Endothelial cell of umbilical vein (primary cell): ENCODE measurements at places on chromosomes 11 and 22.

- DNase-seq: no peak
These were observed 181.9 kb downstream of the MYO18B start for GRCh38 chr22:25923914-25924313.

GRCh38 chr22:48342732-48343131, 1484.9 kb downstream of the BRD1 start:
- no peak for DNase-seq

DNA sequence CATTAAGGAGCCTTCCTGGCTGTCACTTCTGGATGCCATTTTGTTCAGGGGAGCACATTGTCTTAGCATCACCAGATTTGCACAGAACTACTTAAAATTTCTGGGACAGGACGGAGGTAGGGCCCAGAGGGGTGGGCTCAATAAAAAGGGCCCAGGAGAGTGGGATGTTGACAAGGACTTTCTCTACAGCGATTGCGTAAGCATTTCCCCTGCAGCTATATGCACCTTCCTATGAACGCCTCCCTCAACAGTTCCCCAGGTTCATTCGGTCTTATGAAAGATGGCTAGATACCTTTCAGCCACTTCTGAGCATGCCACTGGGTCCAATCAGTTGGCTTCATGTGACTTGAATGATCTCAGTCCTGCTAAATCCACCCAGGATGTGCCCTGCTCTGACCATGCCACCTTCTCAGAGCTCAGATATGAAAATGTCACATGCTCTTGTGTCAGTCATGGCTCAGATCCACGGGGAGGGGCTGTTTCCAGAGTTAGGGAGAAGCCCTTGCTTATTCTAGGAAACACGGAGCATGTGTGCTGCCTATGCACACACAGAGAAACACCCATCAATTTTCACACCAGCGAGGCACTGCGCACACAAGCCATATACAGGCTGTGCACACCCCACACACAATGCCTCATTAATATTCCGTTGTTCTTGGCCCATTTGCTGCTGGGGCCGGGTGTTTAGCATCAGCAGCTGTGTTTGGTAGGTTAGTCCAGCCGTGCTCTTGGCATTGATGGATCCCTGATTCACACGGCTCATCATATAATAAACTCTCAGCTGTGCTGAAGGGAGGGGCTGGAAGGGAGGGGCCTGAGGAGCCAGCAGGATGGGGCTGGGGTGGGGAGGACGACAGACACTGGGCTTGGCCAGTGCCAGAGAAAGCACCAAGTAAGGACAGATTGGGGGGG, 52.5 kb upstream of the NNMT start:
- DNase-seq: no peak

DNA sequence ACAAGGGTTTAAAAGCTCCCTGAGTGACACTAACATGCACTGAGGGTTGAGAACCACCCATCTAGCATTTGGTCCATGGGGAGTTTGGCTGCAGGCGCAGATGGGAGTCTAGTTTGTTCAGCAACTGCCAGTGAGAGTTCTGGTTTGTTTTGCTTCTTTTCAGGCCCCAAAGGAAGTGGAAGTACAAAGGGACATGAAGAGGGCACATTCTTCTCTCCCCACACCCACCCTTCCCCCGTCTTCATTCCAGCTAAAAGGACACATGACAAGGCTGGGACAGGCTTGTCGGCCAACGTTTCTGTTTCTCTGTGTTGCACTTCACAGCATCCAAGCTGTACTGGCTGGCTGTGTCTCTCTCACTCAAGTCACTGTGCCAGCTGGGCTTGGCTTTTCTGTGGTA, 8.2 kb upstream of the ENDOD1 start:
- peak; percentile 51 for DNase-seq

- no peak for DNase-seq
These were observed 77.6 kb downstream of the PACSIN2 start for GRCh38 chr22:42937164-42937843.

GRCh38 chr22:40216041-40216756, 38.5 kb downstream of the TNRC6B start:
- no peak for DNase-seq

DNA sequence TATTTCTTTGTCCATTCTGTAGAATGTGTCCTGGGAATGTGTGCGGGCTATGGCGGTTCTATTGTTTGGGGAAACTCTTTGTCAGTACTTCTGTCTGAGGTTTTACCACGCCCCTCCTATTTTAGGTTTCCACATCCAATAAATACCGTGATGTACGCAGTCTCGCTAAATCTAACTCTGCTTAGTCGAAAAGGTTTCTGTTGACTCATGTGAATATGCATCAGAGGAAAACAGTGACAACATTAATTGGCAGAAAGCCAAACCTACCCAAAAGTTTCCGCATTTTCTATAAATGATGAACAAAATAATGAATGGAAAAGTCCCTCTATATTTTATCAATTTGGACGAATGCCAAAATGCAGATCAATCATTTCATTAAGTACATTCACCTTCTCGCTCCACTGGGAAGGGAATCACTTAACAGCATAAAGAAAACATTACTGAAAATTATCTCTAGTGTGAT, 143.4 kb downstream of the MAML2 start:
- peak; percentile 45 for DNase-seq

GRCh38 chr11:95760941-95761340, 28.6 kb downstream of the FAM76B start:
- DNase-seq: no peak

GRCh38 chr22:19722982-19723231, 432 bp upstream of the GP1BB start:
- no peak for DNase-seq

DNA sequence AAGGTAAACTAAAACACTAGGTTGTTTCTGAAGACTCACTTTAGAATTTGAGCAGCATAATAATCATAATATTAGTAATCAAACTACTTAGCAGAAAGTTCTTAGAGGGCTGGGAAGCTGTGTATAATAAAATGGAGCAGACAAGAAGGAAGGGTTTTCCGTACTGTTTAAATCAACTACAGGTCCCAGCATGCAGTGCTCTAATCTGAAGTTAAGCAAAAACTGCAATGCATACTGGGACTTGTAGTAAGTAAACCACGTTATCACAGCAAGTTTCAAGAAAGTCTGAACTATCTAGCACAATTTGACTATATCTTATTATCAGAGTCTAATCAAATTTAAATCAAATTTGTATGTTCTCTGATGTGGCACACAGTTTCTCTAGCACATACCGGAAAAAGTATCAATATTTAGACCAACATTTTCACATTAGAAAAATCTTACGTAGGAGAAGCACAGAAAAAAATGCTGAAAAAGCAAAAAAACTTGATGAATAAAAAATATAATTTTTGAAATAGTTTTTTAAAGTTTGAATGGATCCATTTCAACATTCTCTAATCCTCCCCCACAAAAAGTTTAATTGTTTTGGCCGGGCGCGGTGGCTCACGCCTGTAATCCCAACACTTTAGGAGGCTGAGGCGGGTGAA, 8.2 kb downstream of the PHF21A start:
- DNase-seq: peak; percentile 58

DNA sequence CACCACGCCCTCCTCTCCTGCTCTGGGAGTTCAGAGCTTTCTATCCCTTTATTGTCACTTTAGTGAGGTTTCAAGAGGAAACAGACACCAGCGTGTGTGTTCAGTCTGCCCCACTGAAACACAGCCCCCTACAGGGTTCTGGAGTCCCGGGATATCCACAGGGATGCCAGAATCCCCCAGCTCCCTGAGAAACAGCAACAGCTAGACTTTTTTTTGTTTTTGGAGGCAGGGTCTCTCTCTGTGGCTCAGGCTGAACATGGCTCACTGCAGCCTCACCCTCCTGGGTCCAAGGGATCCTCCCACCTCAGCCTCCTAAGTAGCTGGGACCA, 10.4 kb downstream of the SULT4A1 start:
- DNase-seq: no peak

DNA sequence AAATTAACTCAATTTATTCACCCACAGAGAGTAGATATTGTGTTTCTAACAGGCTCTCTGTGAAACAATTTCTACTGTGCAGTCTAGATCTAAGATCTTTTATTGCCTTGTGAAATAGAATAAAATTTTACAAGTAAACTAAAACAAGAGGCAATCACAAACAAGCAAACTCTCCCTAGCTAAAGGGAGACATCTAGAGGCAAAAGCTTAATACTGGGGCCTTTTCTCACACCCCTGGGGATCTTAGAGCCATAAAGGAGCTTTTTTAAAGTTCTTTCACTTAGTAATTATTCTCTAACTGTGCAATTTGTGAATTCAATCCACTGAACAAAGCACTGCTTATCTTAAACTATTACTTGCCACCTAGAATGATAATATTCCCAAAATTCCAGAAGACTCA, 19.7 kb downstream of the ALG9 start:
- DNase-seq: peak; percentile 18

DNA sequence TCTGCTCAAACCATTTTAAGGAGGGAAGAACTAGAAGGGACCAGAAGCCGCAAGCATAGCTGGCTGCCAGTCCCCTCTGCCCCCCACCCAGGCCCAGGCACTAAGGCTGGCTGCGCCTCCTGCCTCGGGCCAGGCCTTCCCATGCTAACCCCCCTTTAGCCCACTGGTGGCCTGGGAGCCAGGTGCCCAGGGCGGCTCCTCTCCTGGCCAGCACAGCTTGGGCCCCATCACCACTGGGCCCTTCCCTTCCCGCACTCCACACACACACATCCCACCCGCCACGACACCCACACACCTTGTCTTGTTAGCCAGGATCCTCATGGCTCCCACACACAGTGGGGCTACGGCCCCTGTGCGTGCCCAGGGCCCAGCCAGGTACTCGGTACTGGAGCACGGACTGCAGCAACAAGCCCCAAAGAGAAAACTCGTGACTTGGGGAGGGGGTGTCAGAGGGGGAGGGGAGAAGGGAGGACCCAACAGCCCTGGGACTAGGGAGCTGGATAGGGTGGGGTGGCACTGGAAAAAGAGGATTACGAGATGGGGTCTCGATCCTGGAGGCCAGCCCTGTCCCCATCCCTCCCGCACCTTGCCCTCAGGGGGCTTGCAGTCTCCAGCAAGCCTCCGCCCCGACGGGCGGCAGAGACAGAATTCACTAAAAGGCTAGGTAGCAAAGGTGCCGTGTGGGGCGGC, 16.0 kb downstream of the BCL9L start:
- DNase-seq: no peak

DNA sequence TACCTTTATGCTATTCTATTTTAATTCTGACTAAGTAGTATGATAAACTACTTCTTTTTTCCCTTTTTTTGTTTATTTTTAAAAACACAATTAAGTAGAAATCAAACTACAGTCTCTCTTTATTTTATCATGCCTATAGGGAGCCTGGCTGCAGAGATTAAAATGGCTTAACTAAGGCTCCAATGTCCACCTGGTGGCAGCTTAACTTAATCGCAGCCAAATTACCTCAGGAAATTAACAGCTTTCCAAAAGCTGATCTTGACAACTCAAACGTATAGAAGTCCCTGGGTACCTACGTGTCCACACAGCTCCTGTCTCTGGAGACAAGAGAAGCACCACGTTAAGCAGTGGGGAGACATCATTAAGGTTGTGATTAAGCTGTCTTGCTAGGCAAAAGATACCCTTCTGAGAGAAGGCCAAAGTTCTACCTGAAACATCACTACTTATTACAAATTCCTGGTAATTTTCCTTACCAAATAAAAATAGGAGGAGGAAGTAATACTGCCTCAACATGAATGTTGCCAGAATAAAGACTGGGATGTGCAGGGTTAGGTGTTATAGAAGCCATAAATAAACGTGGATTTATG, 63.2 kb upstream of the SNX19 start:
- DNase-seq: peak; percentile 20

- DNase-seq: no peak
These were observed 78.9 kb downstream of the PDE2A start for GRCh38 chr11:72595292-72595684.

DNA sequence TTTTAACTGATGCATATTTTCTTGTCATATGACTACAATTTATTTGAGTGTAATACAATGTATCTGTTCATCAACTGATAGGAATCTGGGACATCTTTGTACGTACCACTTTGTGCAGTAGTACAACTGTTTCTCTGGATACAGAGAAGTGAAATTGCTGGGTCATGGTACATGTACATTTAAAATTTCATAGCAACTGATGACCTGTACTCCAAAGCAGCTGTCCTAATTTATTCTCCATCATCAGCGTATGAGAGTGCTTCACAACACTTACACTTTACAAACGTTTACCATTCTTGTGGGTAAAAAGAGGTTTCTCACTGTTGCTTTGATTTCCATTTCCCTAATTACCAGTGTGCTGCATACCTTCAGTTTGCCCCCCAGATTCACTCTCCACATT, 552.8 kb upstream of the CADM1 start:
- DNase-seq: no peak

DNA sequence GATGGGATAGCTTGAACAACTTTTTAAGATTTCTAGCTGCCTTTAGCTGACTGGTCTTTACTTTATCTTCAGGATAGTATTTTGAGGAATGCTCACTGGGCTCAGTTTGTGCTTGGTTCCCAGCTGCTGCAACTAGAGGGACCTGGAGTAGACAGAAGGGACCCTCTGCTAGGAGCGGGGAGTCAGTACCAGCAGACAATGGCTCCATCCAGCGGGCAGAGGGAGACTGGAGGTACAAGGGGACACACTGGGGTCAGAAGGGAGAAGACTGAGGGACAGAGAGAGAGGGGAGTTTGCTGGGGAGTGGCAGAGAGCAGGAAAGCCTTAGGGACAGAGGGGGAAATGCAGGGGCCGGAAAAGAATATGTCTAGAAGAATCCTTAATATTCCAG, 22.0 kb upstream of the ACER3 start:
- peak; percentile 69 for DNase-seq

- no peak for DNase-seq
These were observed 13.8 kb downstream of the UQCR10 start for GRCh38 chr22:29780748-29781676.

DNA sequence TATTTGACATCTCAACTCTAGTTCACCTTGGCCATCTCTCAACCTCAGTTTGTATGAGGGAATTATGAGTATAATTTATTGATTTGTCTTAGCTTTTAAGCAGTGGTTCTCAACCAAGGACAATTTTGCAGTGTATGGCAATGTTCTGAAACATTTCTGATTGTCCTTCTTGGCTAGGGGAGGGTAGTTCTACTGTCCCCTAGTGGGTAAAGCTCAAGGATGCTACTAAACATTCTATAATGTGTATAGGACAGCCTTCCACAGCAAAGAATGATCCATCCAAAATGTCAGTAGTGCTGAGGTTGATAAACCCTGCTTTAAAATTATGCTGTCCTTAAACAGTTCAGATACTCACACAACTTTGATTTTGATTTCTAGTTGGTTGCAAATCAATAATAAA, 78.1 kb upstream of the ALKBH3 start:
- peak; percentile 12 for DNase-seq

- no peak for DNase-seq
These were observed 241.6 kb upstream of the CADM1 start for GRCh38 chr11:115745610-115746512.

DNA sequence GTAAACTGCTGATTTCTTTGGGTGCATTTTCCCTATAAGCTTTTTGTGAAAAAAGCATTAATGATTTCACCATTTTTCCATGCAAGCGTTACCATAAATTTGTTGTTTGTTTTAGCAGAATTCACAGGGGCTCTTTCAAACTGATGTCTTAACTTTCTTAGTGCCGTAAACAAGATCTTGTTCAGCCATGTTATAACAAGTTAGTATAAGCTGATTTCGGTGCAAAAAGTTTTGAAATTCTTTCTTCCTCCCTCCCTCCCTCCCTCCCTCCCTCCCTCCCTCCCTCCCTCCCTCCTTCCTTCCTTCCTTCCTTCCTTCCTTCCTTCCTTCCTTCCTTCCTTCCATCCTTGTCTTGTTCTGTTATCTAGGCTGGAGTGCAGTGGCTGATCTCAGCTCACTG, 71.7 kb upstream of the CHORDC1 start:
- no peak for DNase-seq
